ENCODE measurements at places on chromosomes 5 and 9.
A peak's percentile ranks its signal among the peaks of the same experiment; 100 is the strongest.

- DNase-seq, result no peak
Observed at GRCh38 chr9:133712221-133713100, 25.7 kb downstream of the SARDH start.

DNA sequence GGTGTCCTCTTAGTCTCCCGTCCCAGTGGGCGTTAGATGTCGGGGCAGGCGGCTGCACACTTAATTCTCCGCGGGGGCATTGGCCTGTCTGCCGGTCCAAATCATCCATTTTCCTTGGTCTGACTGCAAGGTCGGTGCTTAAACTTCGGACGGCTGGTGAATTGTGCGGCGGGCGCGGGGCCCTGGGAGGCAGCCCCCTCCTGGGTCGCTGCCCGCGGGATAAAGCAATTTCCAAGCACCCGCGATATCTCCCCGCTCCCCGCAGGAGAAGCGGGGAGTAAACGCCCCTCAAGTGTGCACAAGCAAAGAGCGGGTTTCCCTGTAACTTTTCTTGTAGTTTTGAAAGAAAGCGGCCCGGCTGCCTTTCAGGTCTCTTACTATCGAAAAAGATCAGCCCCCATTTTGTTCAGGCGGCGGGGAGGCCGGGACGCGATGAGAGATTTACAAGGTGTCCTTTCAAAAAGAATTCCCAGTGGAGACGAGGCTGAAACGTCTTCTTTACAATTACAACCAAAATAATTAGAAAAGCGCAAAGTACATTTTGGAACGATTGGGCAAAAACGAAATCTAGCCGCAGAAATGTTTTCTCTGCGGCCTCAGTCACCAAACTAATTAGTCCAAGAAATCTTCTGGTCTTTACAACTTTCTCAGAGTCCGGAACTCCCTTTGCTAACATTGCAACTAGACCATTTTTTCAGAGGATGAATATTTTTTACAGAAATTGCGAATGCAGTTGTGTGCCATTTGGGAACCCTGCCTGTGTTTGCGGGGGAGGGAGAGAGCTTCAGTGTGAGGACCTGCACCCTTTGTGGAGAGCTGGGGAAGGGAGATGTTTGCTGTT is 1.8 kb downstream of the IRX1 start:
- DNase-seq, result no peak

DNA sequence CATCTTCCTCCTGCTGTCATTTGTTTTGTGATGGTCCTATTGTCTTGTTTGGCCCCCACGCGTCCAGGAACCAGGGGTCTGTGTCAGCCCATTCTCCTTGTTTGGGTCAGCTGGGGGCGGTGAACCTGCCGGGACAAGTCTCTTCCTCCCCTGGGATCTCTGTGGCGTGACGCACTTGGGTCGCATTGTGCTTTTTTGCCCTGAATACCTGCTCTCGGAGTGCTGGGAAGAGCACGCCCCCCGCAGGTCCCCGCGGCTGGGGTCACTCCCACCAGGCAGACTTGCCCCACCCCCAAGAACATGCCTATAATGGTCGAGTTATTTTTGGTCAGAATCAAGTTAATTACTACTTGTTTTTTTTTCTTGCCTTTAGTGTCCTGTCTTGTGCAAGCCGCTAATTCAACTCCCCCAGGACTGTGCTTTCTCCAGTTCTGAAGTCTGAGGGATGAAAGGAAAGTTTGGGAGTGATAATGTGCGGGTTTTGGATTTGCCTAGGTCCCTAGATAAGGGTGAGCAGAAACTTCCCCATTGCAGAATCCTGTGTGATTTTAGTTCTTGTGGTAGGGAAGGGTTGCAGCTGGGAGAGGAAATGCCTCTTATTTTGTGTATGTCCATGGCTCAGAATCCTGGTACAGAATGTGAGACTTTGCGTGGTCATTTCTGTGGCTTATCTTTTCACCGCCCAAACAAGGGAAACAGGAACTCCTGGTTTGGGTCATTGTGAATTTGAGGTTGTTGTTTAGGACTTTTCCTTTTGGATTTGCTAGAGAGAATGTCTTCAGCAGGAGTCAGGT is 789 bp downstream of the ACER2 start:
- DNase-seq, result peak; percentile 6

DNA sequence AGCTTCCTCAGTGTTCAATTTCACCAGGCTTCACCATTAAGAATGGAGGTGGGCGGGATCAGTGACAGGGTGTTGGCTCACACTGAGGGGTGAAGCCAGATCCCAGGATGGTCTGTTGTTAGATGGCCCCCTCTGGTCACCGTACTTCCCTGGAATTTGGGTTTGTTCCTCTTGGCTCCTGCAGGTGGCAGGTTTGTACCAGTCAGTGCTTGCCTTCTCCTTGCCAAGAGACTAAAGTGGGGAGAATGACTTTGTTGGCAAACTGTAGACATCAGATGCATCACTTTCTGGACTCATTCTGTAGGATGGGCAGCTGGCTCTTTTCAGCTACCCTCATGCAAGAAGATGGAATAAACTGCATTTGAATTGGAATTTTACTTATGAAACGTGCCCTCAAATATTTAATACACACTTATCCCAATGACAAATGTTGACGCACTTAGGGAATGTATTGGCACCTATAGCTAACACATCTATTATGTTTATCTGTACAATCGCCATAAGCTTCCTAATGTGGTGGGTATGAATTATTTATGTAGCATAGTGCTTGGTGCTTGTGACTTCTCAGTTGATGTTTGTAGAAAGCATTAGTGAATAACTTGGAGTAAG is 31.4 kb upstream of the ANKRD55 start:
- peak; percentile 15 for DNase-seq

- DNase-seq, result peak; percentile 83
Observed at GRCh38 chr5:176541338-176542134, 4.3 kb upstream of the RNF44 start.

DNA sequence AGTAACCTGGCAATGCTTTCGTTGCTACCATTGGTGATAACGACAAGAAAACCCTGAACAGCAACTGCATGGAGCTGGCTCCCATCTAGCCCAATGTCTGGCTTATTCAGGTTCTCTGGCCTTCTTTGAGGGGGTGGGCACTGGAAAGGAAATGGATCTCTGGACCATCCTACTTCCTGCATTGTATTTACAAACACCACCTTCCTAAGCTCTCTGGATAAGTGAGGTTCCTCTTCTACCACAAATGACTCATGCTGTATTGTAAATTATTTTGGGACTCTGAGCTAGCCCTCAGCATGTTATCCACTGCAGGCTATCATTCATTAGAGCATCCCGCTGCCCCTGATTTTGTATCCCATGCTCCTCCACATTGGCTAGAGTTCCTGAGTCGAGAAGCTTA is 136.9 kb upstream of the KLF9 start:
- DNase-seq, result no peak

DNA sequence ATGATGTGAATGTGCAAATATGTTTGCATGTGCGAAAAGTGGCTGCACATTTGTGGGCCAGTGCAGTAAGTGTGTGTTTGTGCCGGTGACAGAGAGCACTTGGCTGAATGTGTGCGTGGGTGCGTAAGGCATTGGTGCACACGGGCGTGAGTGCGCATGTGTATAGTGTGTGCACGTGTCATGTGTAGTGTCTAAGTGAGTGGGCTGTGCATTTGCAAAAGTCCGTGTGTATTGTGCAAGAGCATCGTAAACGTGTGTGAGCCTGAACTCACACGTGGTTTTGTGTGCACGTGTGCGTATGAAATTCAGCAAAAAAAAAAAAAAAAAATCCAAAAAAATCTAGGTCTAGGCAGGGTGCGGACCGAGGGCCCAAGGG is 6.5 kb upstream of the EBF1 start:
- no peak for DNase-seq

DNA sequence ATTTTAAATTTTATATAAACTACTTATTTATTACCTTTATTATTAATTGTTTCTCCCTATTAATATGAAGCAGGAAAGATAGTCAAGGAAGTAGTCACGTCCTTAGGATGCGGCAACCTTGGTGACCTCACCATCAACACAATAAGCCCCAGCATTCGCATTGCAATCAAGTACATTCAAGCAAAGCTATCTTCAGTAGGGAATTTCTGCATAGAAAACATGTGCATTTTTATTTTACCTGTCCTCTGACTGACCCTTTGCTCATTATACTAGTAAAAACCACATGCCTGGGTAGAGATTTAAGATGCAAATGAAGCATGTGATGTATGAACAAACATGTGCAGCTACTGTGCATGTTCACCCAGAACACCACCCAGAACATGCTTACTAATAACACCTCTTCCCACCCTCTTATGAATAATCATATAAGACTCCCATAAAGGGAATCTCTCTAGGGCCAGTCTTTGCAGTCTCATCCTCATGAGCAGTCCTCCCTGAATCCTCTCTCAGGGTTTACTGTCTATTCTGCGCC is 869.6 kb downstream of the TAF11L14 start:
- no peak for DNase-seq

GRCh38 chr5:103259705-103260355 is 1.3 kb downstream of the MACIR start:
- DNase-seq, result peak; percentile 14

- no peak for DNase-seq
Observed at GRCh38 chr5:15791274-15791673, 291.3 kb downstream of the FBXL7 start.

DNA sequence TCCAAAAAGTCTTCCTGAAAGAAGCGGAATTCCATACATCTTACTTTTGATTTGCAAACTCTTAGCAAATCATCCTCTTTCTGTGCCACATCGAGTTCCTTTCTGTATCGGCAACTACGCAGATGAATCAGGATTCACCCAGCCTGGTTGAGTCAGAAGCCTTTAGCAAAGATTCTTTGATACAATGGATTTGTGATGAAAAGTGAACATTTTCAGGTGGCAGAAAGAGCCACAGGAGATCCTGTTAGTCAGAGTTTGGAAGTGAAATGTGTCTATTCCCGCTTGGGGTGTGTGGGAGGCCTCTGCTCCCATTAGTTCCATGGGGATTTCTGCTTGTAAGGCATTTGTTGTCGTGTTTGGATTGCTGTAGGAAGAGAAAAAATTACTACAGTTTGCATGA is 351.8 kb upstream of the WWC1 start:
- no peak for DNase-seq

GRCh38 chr5:34854459-34855174 is 15.7 kb downstream of the TTC23L start:
- DNase-seq, result no peak

- no peak for DNase-seq
Observed at GRCh38 chr5:174707671-174708070, 16.7 kb upstream of the MSX2 start.

DNA sequence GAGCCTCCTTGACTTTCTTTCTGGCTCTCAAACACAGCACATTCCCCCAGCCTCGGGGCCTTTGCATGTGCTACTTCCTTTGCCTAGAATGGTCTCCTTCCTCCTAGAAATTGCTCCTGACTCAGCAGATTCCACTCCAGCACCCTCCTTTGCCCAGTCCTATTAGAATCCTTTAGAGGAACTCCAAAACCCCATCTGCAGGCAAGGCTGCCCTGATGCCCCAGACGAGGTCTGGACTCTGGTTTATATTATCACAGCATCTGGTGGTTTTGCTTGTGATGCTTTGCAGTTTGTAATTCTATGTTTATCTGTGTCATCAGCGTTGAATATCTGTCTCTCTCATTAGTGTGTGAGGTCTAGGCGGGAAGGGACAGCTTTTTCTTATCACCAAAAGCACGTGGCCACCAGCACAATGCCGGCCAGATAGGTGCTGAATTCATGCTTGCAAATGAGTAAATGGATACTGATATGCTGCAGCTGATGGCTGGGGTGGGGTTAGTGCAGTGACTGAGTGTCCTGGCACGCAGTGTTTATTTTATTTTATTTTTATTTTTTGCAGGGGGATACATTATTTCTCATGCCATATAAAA is 30.0 kb upstream of the ANKH start:
- DNase-seq, result no peak

- no peak for DNase-seq
Observed at GRCh38 chr9:77251050-77251449, 73.7 kb downstream of the VPS13A start.

All from activated CD4-positive, alpha-beta T cell treated with anti-CD3 and anti-CD28 coated beads, Interleukin-2, amount 50 U/mL, for 16 hours (primary cell).